ENCODE measurements at places on chromosomes 1 and 21.

DNA sequence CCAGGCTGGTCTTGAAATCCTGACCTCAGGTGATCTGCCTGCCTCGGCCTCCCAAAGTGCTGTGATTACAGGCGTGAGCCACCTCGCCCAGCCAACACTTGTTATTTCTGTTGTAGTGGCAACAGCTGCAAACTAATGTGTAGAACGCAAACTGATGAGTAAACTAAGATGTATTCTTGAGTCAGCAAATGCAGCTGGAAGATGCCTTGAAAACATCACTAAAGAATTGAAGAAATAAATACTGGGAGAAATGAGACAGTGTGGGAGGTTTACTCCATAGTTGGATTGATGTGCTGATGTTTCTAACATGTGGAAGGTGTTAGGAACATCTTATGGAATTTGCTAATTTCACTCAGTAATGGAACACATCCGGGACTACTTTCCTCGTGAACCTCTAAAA lies 61.3 kb upstream of the KCNE2 start:
- DNase-seq, result no peak

DNA sequence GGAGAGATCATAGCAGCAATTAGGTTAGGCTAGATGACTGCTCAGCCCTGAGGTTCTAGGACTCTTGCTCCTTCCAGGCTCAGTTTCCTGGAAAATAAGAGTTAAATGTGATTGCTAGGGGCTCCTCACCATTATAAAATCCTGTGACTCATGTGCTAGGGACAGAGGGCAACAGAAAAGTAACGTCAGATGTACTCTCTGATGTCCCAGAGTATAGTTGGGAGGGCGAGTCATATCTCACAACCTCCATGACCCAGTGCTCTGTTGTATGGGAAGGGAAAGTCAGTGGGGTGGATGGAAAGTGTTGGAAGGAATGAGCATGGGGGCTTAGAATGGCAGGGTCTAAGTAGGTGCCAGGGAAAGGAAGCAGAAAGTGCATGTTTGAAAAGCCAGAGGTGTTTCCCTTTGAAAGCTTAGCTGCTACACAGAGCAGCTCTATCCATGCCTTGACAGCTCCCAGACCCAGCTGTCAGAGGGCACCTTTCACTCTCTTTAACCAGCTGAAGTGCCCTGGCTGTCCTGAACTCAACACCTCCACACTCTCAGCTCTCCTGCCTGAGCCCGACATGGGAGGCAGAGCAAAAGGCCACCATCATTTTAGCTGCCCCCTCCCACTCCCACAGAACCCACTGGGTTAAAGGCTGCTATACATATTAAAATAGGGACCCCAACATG lies 11.6 kb downstream of the GJA5 start:
- no peak for DNase-seq

GRCh38 chr1:159066108-159066507 lies 10.5 kb downstream of the AIM2 start:
- no peak for DNase-seq

DNA sequence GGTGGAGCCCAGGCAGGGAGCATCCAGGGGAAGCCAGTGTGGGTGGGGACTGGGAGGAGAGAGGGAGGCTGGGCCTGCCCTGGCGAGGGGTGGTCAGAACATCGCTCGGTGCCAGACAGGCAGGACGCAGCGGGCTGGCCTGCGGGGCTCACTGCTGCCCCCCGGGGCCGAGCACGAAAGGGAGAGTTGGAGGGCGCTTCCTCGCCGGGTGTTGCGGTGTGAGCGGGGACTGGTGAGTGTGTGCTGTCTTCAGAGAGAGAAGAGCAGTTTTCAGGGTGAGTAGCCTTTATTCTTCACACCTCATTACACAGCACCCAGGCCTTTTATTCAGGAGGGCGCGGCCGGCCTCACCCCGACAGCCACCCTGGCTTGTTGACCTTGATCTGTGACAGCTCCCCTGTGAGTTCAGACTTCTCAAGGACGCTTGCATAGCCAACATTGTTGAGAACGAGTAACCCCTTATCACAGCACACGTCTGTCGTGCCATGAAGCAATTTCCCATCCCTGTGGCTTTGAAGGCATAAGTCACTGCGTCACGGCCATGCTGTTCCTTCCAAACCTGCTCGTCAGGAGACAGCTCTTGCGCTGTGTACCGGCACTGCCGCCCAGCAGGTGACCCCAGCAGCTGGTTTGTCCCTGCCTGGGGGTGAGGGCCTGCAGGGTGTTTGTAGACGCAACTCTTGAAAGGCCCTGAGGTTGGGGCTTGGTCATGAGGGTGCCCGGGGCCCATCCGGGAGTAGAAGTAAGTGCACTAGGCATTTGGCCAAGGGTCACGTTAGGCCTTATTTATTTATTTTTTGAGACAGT lies 54.6 kb downstream of the PRKCZ start:
- DNase-seq, result no peak

DNA sequence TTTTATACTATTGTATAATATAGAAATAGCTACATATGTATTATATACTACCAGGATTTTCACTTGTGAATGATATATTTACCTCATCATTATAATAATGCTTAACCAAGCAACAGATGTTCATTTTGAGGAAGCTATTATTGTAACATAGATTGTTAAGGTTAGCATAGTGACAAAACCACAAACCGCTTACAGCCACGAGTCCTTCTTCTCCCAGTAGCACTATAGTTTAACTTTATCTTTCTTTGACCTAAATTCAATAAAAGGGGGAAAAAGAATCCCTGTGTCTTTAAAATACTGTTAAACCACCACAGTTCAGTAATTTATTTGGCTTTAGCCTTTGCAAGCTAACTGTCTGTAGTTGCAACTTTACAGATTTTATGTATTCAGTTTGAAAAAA lies 1039.4 kb upstream of the B3GALT2 start:
- DNase-seq, result no peak

Data from activated naive CD4-positive, alpha-beta T cell (primary cell).